ENCODE measurements at places on chromosomes 13 and 19.

DNA sequence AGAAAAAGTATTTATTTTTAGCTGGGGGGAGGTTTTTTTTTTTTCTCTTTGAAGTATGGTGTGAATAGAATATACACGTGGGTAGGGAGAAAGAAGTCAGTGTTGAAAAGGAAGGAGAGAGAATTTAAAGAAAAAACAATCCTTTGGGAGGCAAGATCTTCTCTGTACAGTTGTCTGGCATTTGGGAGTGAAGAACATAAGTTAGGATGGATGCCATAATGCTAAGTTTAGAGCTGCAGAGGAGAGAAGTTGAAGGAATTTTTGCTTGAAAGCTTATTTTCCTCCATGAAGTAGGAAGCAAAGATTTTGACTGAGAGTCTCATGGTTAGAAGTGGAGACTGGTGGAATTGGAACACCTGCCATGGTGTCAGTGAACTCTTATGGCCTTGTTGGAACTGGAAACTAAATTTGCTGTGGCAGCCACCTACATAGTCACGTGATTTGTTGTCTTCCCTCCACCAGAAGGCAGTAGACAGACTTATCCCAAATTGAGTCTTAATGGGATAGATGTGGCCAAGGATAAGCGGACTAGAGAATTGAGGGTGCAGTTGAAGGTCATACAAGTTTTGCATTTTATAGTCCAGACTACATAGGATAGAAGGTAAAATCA is 22.0 kb downstream of the NDFIP2 start:
- DNase-seq, result no peak

GRCh38 chr19:51508059-51508733 is 6.6 kb upstream of the SIGLEC12 start:
- no peak for DNase-seq

DNA sequence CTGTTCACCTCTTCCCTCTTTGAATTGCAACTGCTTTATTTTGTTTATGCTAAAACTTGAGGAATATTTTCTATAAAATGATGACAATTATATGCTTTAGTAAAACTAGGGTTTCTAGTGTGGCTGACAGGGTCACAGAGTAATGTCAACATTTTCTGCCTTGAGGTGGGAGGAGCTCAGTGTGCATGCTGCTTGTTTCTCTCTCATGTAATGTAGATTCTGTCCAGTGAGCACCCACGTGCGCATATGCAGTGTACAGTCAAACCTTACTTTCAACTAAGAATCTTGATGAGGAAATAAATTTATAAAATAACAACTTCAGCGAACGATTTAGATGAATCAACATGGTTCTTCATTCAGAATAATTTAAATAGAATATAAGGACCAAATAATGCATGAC is 603.9 kb downstream of the PCDH17 start:
- DNase-seq, result no peak

- no peak for DNase-seq
Observed at GRCh38 chr13:98261165-98261702, 84.2 kb upstream of the RNF113B start.

DNA sequence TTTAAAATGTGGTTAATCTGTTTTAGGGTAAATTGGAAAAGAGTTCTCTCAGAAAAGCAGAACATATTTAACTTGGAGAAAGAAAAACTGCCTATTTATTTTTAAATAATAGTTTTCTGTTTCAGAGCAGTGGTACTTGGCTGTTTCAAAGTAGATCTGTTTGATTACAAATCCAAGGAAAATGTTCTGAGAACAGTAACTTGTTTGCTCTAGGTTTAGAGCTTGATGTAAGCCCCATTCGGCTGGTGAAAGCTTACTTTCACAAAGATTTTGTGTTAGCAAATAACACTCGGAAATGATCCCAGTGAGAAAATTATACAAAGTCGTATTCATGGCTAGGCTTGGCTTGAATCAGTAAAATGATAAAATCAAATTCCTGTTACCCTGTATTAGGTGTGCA is 395.8 kb upstream of the GPC6 start:
- no peak for DNase-seq

GRCh38 chr13:19592657-19593180 is 31.4 kb upstream of the TPTE2 start:
- no peak for DNase-seq

GRCh38 chr19:8204961-8205360 is 4.2 kb upstream of the CERS4 start:
- DNase-seq, result no peak

DNA sequence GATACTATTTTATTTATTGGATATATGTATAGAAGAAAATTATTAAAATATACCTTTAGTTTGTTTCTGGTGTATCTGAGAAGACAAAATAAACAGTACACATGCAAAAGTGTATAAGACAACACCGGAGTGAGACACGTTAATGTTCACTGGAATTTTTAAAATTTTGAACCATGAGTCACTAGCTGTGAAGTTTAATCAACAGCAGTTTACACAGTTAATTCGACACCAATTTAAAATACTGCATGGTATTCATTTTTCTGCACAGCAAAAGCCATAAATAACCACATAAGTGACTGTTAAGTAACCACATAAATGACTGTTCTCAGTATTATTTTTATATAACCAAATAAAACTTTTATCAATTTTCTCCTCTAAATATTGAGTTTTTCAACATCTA is 418.7 kb upstream of the NBEA start:
- DNase-seq, result peak; percentile 61

Data from M059J (cell line).